Central memory CD8-positive, alpha-beta T cell (primary cell): ENCODE measurements at places on chromosomes 5 and 9.

DNA sequence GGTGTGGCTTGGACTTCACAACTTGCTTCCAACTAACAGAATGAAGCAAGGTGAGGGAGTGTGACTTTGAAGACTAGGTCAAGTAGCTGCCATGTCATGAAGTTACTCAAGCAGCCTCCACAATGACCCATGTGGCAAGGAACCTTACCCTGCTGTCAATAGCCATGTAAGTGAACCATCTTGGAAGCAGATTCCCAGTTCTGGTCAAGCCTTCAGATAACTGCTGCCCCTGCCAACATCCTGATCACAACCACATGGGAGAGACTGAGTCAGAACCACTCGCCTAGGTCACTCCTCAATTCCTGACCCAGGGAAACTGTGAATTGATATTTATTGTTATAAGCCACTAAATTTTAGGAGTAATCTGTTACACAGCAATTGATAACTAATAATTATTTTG, 10.9 kb downstream of the ZCCHC10 start:
- H3K27ac ChIP-seq, result no peak overlapping the region
- H3K27me3 ChIP-seq, result no peaks in the 10 kb centered on the region
- H3K4me3 ChIP-seq, result no peak overlapping the region
- H3K36me3 ChIP-seq, result peaks cover 26% of the 10 kb centered on the region
- H3K4me1 ChIP-seq, result peaks cover 6% of the 10 kb centered on the region

DNA sequence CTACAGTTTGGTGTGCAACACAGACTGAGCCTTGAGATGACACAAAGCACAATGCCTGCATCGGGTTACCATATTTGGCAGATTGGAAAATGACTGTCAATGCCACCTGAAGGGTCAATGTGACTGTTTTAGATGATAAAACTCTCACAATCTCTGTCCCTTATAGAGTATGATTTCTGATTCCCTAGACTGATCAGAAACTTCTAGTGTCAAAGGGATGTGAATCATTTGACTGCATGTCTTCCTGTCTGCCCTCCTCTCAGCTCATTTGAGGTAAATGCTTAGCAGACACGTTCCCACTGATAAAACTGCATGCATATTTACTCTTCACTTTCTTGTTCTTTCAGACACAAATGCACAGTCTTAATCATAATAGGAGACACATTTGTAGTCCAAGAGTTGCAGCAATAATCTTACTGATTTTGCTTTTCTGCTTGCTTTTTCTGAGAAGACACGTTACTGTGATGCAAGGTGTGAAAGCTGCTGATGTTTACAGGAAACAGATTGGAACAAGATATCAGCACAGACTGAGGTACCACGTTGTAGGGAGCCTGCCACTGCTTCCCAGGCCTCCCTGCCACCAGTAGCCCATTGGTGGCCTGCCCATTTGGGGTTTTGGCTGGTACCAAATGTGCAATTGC, 77.8 kb downstream of the GCNT4 start:
- peaks cover 50% of the 10 kb centered on the region for H3K4me1 ChIP-seq
- H3K27me3 ChIP-seq, result no peaks in the 10 kb centered on the region
- H3K36me3 ChIP-seq, result no peaks in the 10 kb centered on the region
- peak overlapping the region; percentile 28 for H3K4me3 ChIP-seq

DNA sequence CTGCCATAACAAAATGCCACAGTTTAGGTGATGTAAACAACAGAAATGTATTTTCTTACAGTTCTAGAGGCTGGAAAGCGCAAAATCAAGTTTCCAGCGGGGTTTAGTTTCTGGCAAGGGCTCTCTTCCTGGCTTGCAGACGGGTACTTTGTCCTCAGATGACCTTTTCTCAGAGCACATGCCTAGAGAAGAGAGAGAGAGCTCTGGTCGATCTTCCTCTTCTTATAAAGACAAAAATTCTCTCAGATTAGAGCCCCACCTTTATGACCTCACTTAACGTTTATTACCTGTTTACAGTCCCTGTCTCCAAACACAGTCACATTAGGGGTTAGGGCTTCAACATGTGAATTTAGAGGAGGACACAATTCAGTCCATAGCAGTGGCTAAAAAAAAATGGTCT, 119.7 kb downstream of the CETN3 start:
- H3K36me3 ChIP-seq, result no peaks in the 10 kb centered on the region
- no peaks in the 10 kb centered on the region for H3K4me1 ChIP-seq
- DNase-seq, result no peak
- H3K4me3 ChIP-seq, result no peak overlapping the region
- H3K27ac ChIP-seq, result no peak overlapping the region

DNA sequence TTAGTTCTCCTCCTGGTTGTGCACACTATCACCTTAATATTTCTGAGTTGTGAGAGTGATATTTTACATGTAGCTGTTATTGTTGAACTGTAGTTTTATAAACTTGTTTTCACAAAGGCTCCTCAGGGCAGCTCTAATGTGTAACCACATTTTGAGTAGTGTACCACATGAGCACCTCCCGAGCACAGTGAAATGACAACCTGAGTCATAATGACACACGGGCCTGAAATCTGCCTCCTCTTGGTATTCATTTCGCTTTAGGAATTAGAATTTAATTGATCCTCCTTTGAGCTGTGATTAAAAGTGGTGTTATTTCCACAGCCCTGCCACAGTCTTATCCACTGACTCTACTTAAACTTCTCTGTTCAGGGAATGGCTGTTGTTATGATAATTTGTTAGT, 7.9 kb downstream of the MTRR start:
- H3K27me3 ChIP-seq, result no peaks in the 10 kb centered on the region
- H3K4me3 ChIP-seq, result no peak overlapping the region
- H3K36me3 ChIP-seq, result peaks cover 46% of the 10 kb centered on the region
- peak overlapping the region; percentile 80 for H3K27ac ChIP-seq

GRCh38 chr5:132430746-132431145, 59.8 kb downstream of the IRF1 start:
- H3K4me3 ChIP-seq, result peak overlapping the region; percentile 73
- no peak for DNase-seq
- H3K27ac ChIP-seq, result peak overlapping the region; percentile 89
- H3K27me3 ChIP-seq, result no peaks in the 10 kb centered on the region
- H3K4me1 ChIP-seq, result peaks cover 96% of the 10 kb centered on the region
